ENCODE measurements at places on chromosomes 6 and 20.

DNA sequence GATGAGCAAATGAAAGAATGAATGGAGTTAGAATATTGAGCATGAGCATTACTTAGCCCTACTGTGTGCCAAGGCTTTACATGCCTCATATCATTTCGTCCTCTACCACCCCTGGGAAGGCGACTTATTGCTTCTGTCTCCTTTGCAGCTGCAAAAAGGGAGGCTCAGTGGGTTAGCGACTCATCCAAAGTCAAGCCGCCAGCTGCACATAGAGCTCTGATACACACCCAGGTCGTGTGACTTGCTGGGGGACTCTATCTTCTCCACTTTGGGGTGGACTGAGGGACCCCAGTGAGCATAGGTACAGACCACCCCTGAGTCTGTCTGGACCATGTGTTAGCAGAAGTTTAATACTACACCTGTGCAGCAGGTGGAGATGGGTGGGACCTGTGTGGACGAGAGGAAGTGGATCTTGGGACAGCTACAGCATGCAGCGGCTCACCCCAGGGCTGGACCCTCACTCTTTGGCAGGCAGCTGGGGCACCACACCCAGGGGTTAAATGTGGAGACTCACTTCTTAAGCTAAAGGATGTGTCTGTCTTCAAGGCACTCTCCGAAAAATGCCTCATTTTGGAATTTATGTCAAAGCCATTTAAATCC lies 36.2 kb upstream of the ANGPT4 start:
- DNase-seq: no peak

- no peak for DNase-seq
These were observed 192.9 kb upstream of the PREP start for GRCh38 chr6:105595829-105596228.

DNA sequence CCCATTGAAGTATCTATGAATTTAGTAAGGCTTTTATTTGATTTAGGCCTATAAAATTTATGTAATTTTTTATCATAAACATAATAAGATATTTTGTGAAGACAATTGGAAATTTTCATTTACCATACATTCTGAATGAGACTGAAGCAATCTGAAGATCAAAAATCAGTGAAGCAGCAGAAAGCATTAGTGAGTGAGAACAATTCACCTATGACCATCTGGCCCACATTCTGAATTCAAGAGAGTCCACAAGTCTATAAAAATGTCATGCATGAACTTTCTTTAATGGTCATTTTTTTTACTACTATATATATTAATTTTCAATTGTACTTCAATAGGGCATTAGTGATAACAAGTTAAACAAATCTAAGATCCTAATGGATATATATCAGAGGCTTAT lies 1026.6 kb upstream of the MAP3K7 start:
- DNase-seq: no peak

GRCh38 chr6:4903751-4904370 lies 100.0 kb downstream of the RPP40 start:
- no peak for DNase-seq

DNA sequence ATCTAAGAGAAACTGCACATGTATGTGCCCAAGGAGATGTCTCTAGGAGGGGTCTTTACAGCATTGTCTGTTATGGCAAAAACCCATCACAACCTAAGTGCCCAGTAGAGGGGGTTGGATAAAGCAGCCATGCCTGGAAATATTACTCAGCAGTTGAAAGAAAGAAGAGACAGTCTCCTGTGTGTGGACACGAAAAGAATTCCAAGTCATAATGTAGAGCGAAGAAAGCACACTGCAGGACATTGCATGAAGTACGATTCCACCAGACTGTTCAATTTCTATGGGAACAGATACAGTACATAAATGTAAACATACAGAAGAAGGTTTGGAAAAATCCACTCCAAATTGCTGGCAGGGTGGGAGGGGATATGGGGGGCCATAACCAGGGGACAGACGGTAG lies 7.3 kb upstream of the TGM2 start:
- no peak for DNase-seq

GRCh38 chr6:3336066-3336786 lies 77.5 kb downstream of the PSMG4 start:
- no peak for DNase-seq

DNA sequence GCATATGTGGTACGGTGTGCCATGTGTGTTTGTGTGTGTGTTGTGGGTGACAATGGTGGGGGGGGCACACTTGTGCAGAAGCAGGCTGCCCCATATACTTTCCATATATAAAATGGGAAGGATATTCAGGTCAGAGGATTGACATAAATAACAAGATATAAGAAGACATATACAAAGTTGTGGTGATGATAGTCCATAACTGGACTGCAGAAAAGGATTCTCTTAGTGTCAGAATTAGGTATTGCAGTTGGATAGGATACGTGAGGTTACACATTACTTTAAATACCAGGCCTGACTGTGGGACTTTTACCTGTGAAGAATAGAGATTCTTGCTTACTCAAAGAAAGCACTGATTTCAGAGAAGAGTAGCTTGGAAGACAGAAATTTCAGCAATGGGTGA lies 1260.3 kb downstream of the EPHA7 start:
- no peak for DNase-seq

GRCh38 chr20:62165762-62166399 lies 16.9 kb upstream of the MTG2 start:
- no peak for DNase-seq

DNA sequence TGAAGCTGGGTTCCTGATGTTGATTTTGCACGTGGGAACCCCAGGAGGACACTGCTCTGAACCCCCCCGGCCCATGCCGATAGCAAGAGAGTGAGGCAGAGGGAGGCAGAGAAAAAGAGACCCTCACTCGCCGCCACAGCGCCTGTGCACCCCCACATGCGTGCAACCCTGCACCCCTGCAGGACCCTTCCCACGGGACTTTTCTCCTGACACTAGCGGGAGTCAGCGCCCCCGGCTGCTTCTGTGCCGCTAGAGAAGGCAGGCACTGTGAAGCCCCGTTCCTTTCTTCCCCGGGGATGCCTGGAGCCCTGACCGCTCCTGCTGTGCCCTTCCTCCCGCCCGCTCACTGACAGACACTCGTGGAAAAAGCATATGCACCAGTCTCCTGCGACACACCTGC lies 67.4 kb downstream of the GMPR start:
- no peak for DNase-seq

GRCh38 chr6:110609101-110609500 lies 132.7 kb upstream of the SLC22A16 start:
- no peak for DNase-seq

GRCh38 chr20:9490161-9490560 lies 24.2 kb upstream of the LAMP5 start:
- DNase-seq: no peak

All from HAP-1 (cell line).